ENCODE measurements at places on chromosomes 7 and 10.
A peak's percentile ranks its signal among the peaks of the same experiment; 100 is the strongest.

DNA sequence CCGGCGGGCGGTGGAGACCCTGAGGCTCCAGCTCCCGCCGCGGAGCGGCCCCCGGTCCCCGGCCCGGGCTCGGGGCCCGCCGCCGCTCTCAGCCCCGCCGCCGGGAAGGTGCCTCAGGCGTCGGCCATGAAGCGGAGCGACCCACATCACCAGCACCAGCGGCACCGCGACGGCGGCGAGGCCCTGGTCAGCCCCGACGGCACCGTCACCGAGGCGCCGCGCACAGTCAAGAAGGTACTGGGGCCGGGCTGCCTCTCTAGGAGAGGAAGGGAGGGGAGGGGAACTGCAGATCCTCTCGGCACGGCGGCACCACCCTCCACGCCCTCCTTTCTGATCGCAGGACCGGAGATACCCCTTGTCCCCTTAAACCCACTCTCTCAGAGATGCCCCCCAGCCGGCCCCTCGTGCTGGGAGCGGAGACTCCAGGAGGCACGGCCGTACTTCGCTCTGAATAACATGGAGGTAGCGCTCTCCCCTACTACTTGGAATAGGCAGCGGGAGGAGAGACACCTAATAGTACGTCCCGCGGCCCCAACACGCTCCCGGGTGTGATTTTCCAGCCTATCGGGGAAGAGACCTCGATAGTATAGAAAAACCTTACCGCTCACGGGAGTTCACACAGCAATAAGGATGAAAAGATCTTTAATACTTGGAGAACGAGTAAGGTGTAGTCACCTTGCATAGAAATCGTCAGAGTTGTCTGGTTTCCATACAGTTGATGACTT lies 538 bp downstream of the AHCYL2 start:
- peak; percentile 79 for DNase-seq

DNA sequence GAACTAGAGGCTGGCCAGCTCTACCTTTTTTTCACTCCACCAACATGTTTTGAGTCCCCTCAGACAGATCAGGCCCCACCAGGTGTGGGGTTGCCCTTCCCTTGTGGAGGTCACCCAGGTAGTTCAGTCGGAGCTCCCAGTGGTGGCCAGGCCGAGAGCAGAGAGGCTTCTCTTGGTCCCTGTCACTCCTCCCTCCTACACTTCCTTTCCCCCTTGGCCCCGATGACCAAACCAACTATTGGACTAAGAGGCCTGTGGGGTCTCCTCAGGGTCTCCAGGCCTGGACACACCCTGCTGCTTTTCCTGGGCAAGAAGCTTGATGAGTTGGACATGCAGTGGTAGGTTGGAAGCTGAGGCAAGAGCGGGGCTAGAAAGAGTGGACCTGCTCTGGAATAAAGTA lies 174.8 kb downstream of the ZNF248 start:
- no peak for DNase-seq

DNA sequence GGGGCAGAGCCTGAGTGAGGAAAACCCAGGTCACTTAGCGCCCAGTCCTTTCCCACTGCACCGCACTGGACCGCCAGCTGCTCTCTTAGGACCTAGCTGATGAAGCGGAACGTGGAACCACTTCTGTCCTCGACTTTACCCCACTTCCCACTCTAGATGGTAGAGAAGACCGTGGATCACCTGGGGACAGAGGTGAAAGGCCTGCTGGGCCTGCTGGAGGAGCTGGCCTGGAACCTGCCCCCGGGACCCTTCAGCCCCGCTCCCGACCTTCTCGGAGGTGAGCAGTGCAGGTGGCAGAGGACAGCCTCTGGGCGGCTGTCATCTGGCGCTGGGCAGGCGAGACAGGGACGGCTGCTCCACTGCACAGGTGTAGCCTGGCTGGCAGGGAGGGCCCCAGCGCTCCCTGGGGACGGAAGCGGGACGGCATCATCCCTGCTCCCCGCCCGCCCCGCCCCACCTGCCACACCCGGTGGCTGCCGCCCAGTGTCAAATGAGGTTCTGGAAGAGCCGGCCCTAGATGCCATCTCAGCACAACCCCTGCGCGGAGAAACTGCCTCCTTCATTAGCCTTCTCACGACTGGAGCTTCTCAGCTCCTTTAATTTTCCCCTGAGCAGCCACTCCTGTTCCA lies 11.7 kb downstream of the PLAC9 start:
- DNase-seq: peak; percentile 63

GRCh38 chr10:105259201-105259600 lies 618.1 kb downstream of the SORCS3 start:
- no peak for DNase-seq
